ENCODE measurements at places on chromosomes 6 and 20.

DNA sequence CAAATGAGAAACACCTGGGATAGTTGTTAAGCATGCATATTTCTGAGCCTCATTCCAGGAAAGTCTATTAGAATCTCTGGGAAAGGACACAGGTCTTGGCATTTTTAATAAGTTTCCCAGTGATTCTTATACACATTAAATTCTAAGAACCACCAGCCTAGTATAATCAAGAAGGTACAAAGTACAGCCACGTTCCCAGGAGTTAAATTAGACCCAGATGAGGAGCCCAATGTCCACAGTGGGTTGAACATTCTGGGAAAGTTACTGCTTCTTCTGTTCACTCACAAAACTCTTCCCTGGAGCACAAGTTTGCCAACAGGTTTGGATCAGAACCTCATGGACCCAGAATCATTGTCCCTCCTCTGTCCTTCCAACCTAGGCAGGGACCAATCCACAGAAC, 90.4 kb downstream of the RCAN2 start:
- no peak for DNase-seq

DNA sequence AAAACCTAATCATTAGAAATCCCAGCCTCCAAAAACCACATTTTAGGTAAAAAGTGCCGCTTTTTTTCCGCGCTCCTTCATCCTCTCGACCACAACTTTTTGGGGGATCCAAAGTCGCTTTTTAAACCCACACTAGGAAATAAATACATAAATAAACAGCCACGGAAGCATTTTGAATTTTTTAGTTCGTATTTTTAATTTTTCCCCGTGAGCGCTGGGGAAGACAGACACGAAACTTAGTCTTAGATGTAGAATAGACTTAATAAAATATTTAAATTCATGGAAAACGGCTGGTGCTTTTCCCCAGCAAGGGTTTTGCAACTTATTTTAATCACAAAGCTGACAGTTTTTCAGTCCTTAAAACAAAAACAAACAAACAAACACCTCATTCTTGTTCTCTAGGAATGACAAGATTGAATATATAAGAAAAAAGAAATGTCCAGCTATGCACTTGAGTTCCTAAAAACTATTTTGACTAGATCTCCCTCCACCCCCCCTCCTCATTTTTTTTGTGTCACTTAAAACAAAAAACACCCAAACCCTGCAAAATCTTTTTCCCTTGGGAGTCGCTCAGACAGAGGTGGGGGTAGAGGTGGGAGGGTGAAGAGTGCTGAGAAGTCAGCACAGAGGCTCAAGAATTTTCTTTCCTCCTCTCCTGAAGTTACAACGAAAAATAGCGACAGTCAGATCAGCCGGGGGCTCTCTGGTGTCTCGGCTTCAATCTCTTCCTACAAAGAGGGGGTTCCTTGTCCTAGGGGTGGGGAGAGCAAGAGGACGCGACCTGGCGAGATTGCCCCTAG, 43.4 kb upstream of the SUPT3H start:
- no peak for DNase-seq

GRCh38 chr20:44990425-44990824, 24.1 kb downstream of the STK4 start:
- no peak for DNase-seq

DNA sequence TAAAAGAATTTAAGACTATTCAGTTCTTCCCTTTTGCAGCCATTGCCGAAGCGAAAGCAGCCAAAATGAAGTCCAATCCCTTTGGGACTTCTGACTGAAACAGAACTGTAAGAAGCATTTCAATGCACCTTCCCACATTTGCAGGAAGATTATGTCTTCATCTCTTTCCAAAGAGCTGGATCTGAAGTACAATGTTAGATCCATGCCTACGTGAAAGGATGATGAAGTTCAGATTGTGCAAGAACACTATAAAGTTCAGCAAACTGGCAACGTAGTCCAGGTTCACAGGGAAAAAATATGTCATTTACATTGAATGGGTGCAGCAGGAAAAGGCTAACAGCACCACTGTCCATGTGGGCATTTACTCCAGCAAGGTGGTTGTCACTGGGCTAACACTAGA, 6.0 kb upstream of the FILIP1 start:
- DNase-seq: no peak

DNA sequence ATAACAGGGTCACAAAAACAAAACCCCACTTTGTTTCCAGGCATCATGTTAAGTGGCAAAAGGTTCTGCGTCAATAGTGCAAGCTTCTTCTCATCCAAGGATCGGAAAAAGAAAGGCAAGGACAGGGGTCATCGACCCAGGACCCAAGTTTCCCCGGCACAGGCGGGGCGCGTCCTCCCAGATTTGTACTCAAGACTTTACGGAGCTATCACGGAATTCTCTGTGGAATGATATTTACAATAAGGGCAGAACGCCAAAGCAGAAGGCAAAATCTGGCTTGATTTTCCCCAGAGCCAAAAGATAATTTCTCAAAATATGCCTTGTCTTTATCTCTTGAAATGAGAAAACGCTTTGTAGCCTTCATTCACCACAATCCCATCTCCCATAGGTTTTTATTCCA, 25.5 kb downstream of the PDE10A start:
- DNase-seq: no peak
